ENCODE measurements at places on chromosomes 4 and X. TPM values are rescaled to one million over a fixed set of nuclear protein-coding genes. Genes with fewer than 3 reads are reported as not detected.

DNA sequence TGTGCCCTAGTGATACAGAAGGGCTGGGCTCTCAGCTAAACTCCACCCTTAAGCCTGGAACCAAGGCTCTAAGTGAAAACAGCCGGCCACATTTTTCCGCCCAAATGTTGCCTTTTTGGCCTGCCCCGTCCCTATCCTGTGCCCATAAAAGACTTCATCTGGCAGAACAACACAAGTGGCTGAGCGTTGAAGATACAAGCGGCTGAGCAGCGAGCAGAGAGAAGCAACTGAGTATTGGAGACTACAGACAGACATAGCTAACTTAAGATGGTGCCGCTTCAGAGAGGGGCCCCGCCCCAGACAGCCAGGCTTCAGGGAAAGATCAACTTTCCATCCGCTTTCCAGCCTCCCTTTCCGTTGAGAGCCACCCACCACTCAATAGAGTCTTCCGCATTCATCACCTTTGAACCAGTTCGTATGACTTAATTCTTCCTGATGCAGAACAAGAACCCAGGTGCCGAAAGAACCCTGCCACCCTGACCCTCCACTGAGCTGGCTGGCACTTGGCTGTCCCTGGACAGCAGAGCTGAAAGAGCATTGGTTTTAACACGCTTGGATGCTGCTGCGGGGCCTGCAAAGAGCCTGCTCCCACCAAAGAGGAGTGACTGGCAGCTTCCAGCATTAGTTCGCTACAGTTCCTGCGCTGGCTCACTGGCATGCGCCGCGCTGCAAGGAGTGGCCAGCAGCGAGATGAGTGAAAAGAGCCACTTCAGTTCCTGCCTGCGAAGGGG, 853.2 kb upstream of the INTU start:
- no peak for DNase-seq

GRCh38 chrX:78119521-78120227, 15.6 kb downstream of the PGK1 start:
- DNase-seq = no peak

GRCh38 chrX:16042980-16043379, 80.4 kb upstream of the GRPR start:
- no peak for DNase-seq

- DNase-seq = no peak
Measured at GRCh38 chr4:165602621-165603020, 223.8 kb downstream of the CPE start.

DNA sequence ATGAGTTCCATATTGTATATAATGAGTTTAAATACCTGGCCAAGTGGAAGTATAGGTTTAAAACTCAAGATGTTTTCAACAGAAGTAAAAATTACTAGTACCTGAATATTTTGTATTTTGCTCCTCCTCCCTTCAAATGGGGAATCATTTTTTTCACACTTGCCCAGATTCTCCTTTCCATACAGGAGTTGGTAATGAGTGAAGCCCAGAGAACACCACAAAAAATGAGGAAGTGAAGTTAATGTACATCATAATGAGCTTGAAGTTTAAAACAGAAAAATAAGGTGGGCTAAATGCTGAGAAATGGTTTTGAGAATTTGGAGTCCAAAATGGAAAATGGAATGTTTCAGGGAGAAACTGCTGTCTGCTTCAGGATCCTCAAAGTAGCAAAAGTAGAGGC, 364.8 kb upstream of the EMCN start:
- no peak for DNase-seq

DNA sequence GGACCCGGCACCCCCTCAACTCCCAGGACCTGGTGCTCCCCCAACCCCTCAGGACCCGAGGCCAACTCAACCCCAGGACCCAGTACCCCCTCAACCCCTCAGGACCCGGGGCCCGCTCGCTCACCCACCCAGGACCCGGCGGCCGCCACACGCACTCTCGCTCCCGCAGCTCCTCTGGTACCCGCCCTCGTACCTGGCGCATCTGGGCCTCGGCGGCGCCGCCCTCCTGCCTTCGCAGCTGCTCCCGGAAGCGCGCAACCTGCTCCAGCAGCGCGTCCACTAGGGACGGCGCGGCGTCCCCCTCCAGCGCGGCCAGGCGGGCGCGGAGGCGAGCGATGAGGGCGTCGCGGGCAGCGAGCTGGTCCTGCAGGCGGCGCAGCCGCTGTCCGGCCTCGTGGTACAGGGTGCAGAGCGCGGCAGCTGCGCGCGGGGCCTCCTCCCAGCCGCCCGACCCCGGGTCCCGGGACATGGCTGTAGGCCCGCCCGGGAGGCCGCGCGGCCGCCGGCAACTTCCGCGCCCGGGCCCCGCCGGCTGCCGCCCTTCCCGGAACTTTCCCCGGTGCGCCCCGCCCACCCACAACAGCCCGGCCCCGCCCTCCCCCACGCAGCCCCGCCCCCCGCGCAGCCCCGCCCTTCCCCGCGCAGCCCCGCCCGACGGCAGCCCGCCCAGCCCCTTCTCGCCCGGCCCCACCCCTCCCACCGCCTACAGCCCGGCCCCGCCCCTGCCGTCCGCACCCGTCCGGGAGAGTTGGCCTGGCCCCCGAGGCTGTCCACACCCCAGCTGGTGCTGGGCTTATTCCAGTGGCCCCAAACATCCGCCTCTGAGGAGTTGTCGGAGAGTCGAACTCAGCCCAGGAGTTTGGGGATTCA, at the start of gene TNIP2:
TSS of gene TNIP2 (minus strand) at position 516 of the 870 bp plus-strand sequence. CDS start at position 469, 47 bp downstream.
- peak; percentile 86 for DNase-seq

GRCh38 chr4:63459329-63459728, 949.9 kb downstream of the TECRL start:
- DNase-seq = no peak

DNA sequence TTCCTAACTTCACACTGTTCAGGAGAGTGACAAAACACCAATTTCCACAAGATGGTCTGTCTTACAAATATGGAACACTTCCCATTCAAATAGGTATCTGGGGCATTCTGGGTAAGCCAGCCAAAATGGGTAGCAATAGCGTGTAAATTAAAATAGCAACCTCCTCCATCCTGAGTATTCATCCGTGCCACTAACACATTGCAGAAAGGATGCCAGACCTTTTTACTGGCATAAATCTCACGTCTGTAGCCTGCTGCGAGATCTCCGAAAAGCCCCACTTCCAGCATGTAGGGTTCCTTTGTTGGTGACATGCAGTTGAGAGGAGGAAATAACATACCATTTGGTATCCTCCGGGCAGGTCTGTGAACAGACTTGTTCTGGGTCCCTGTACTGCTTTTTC, 52.7 kb upstream of the RAI2 start:
- DNase-seq = no peak

DNA sequence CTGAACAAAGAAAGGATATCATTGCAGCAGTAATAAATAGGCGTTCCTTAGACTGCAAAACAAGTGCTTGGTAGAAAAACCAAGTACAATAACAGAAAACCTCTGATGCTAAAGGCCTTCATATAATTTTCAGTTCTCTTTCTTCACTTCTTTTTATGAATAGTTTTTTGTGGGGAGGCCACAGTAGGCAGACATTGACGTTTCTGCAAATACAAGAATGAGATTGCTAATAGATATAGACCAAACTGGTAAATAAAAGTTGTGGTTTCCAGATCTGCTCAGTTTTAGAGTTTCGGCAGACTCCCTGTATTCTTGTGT, 57.0 kb upstream of the RAP1GDS1 start:
- DNase-seq = no peak

DNA sequence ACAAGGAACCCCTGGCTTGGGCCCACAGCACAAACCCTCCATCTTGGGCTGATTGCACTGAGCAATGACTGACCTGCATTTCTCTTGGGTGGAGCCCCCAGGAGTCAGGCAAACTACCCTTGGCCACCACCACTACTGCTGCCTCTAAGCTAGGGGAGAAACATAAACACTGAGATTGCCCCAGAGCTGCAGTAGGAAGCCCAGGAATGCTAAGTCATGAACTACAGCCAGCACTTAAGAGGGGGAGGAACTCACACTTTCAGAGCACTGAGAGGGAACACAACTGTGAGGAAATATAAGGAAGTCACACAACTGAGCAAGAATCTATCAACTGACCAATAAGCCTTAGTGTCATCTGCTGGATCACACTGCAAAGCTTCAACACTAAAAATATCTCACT, 111.6 kb upstream of the PPP3CA start:
- no peak for DNase-seq

DNA sequence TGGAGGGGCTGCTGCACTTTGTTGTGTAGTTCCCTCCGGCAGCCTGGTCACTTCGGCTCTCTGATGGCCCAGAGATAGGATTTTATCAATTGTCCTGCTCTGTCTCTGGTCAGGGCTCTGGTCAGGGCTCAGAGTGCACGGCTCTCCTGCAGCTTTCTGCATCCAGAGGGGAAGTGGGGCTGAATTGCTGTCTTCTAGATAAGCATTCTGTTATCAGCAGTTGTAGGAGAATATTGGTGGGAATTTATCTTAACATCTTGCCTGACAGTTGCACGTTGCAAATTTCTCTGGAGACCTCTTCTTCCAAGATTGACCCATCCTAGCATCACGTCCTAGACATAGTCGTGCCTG, 62.8 kb downstream of the FAM193A start:
- no peak for DNase-seq

- no peak for DNase-seq
Measured at GRCh38 chr4:94960708-94961107, 203.0 kb downstream of the BMPR1B start.

- no peak for DNase-seq
Measured at GRCh38 chr4:24843096-24843495, 47.7 kb downstream of the SOD3 start.

GRCh38 chr4:53861856-53862610, 202.4 kb downstream of the CHIC2 start:
- DNase-seq = no peak

GRCh38 chr4:87038837-87039615, 104.2 kb downstream of the AFF1 start:
- DNase-seq = no peak

- no peak for DNase-seq
Measured at GRCh38 chr4:1907848-1908525, 36.8 kb downstream of the NSD2 start.

DNA sequence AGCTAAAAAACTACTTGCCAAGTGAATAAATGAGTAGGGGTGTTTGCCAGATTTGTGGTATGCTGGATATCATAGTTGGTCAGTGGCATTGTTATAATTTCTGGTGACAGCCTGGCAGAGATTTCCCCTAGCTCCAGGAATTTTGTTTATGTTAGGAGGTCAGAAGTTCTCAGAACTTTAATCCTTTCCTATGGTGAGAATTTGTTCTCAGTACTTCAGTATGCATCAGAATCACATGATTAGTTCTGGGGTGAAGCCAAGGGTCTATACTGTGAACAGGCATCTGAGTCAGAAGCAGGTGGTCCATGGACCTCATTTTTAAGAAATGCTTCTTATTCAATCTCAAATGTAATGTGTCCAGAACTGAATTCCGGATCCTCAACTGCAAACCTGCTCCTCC, 10.5 kb downstream of the RASSF6 start:
- no peak for DNase-seq

GRCh38 chr4:143745874-143746273, 45.4 kb upstream of the FREM3 start:
- DNase-seq = no peak

DNA sequence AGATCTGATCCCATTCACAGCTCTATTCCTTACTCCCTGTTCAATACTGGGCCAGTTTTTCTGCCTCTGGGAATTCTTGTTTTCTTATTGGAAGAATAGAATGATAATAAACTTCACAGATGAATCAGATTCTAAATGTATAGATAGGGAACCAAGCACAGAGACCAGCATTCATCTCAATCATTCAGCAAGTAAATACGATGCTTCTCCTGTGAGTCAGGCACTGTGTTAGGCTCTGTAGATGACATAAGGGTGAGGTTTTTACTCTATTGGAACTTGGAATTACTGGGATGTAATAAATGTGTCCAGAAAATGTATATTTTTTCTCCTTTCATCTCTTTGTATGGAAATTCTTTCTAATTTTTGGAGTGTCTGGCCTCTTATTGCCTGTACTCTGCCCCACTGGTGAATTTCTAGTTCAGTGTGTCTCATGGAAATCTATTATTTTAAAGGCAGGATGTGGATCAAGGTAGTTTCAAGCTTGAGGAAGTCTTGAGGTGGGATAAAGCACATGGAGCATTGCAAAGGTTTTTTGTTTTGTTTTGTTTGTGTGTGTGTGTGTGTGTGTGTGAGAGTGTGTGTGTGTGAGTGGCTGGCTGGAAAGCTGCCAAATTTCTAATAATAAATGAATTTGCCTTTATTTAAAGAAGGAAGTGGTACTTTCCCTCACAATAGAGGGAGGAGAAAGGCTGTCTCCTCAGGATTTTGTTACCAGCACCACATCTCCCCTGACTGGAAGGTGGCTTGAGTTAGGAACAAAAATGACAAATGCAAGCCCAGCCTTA, 117.9 kb upstream of the HS3ST1 start:
- DNase-seq = no peak

DNA sequence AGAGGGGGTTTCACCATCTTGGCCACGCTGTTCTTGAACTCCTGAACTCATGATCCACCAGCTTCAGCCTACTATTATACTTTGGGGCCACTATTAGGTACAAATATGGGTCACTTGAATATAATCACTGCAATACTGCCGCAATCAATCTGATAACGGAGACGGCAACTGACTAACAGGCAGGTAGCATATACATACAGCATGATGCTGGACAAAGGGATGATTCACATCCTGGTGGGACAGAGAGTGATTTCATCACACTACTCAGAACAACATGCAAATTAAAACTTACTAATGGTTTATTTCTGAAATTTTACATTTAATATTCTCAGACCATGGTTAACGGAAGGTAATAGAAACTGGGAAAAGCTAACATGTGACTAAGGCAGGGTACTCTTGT, 10.9 kb downstream of the LRBA start:
- no peak for DNase-seq

DNA sequence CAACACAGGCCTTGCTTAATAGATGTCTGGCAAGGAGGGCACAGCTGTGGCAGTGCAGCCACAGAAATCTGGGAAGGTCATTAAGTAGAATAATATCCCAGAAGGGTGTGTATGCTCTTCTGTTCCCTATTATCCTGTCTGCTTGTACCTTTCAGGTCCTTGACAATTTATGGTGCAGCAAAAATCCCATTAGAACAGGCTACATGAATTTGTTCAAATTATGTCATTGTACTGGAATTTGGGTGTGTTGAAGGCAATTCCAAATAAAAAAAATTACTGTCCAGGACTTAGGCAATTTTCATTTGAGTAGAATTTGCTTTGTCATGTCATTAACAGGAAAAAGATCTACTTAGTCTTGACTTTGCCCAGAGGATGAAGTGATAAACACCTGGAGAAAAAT, 192.1 kb downstream of the IDS start:
- no peak for DNase-seq

DNA sequence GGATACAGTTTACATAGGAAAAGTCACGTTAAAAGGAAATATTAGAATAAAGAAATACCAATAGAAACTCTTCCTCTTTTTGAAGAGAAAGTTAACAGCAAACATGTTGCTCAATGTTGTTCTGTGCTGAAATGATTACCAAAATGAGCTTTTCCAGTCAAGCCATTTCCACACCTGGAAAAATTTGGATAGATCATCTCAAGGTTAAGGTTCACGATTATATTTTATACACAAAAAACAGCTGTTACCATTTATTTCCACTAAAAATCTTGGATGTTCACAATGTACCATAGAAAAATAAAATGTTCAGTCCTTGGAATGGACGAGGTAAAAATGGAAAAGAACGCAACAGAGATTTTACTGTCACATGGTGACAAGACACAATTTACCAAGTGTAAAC, 218.7 kb downstream of the SCFD2 start:
- DNase-seq = no peak

TRIM60 gene
- not detected for total RNA-seq

INTU gene
- 0.12 TPM for total RNA-seq

GLUD2 gene
- total RNA-seq = 0.23 TPM

TRIM75 gene
- not detected for total RNA-seq

PDE5A gene
- 0.94 TPM for total RNA-seq

CENPVL1 gene
- not detected for total RNA-seq

GPC4 gene
- not detected for total RNA-seq

TRPC5OS gene
- not detected for total RNA-seq

ARHGAP24 gene
- not detected for total RNA-seq
